Activated naive CD8-positive, alpha-beta T cell treated with anti-CD3 and anti-CD28 coated beads, Interleukin-2, amount 10 ng/mL, durations not matched to agents 7 days and 5 days (primary cell): ENCODE measurements at places on chromosomes 13 and 19.

- H3K4me3 ChIP-seq: no peak overlapping the region
- no peaks in the 10 kb centered on the region for H3K36me3 ChIP-seq
- H3K4me1 ChIP-seq: no peaks in the 10 kb centered on the region
- DNase-seq: no peak
Measured at GRCh38 chr13:113138792-113139551, 16.4 kb downstream of the F10 start.

DNA sequence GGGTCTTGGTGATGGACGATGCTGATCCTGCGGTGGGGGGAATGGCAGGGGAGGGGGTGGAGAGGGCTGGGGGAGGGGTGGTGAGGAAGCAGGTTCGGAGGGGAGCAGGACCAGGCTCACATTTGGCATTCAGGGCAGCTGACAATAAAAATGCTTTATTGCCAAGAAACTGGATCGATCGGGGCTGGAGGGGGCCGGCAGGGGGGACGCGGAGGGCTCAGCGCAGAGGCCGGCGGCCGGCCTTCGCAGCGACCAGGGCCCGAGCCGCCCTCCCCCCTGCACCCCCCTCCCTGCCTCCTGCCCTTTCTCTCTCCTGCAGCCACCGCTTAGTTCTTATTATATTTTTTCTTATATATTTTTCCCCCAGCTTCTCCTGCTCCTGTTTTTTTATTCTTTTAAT, 18.1 kb upstream of the POU2F2 start:
- peaks cover 9% of the 10 kb centered on the region for H3K27me3 ChIP-seq
- H3K4me1 ChIP-seq: peaks cover 33% of the 10 kb centered on the region
- H3K27ac ChIP-seq: no peak overlapping the region
- DNase-seq: no peak
- H3K4me3 ChIP-seq: no peak overlapping the region

DNA sequence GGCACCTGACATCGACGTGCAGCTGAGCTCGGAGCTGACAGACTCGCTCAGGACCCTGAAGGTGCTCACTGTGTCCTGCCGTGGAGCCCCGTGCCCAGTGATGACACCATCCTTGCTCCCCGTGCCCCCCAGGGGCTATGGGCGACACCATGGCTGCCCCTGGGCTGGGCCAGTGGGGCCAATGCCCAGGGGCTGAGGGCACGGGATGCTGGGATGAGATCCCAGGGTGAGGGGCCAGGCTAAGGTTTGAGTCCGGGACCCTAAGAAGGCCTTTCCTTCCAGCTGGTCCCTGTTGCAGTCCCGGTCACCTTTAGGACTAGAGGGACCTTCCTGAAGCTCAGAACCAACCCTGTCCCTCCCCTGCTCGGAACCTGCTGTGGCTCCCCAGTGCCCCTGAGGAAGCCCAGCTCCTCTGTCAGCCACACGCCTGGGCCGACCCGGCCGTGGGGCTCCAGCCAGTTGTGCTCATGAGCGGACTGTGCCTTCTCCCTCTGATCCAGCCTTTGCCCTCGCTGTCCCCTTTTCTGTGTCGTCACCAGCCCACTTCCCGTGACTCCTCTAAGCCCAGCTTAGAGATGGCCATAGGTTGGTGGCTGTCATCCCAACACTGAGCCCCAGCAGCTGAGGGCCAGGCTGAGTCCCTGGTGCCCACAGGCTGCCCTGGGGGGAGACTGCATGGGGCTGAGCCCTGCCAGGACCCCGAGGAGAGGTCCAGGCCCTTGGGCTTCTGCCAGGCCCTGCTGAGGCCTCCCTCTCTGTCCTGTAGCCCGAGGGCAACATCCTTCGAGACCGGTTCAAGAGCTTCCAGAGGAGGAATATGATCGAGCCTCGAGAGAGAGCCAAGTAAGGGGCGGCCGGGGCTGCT, 10.6 kb downstream of the NOP53 start:
- H3K4me1 ChIP-seq: peaks cover 22% of the 10 kb centered on the region
- no peak overlapping the region for H3K4me3 ChIP-seq
- H3K36me3 ChIP-seq: peaks cover 31% of the 10 kb centered on the region
- no peak overlapping the region for H3K27ac ChIP-seq

DNA sequence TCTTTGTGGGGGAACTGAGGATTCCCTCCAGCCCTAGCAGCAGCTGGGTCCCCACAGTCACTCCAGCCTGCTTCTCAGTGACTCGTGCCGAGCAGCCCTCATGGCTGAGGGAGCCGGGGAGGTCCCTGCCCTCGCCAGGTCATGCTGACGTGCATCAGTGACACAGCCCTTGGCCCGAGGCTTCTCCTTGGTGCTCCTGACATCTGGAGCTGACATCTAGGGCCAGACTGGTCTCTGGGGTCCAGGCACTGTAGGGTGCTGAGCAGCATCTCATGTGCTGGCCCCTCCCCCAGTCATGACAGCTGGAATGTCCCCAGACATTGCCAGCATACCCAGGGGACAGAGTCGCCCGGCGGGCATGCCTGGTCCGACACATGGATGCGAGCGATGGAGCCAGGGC, 14.4 kb downstream of the COMP start:
- H3K36me3 ChIP-seq: no peaks in the 10 kb centered on the region
- DNase-seq: no peak
- no peak overlapping the region for H3K27ac ChIP-seq
- H3K4me3 ChIP-seq: no peak overlapping the region
- peaks cover 1% of the 10 kb centered on the region for H3K27me3 ChIP-seq
- peaks cover 4% of the 10 kb centered on the region for H3K4me1 ChIP-seq

- H3K27ac ChIP-seq: peak overlapping the region; percentile 79
- DNase-seq: no peak
- peaks cover 5% of the 10 kb centered on the region for H3K36me3 ChIP-seq
- peak overlapping the region; percentile 89 for H3K4me3 ChIP-seq
- H3K27me3 ChIP-seq: peaks cover 13% of the 10 kb centered on the region
Measured at GRCh38 chr19:10422046-10422461, 1.7 kb downstream of the PDE4A start.

- H3K27ac ChIP-seq: no peak overlapping the region
- H3K4me1 ChIP-seq: peaks cover 3% of the 10 kb centered on the region
- no peak for DNase-seq
- peaks cover 1% of the 10 kb centered on the region for H3K36me3 ChIP-seq
- H3K27me3 ChIP-seq: no peaks in the 10 kb centered on the region
Measured at GRCh38 chr19:48461651-48461981, 6.2 kb downstream of the KCNJ14 start.

GRCh38 chr19:7869453-7869909, 4.7 kb downstream of the PRR36 start:
- peak overlapping the region; percentile 71 for H3K4me3 ChIP-seq
- H3K27ac ChIP-seq: peak overlapping the region; percentile 69
- DNase-seq: peak; percentile 89
- no peaks in the 10 kb centered on the region for H3K36me3 ChIP-seq
- H3K4me1 ChIP-seq: peaks cover 29% of the 10 kb centered on the region

DNA sequence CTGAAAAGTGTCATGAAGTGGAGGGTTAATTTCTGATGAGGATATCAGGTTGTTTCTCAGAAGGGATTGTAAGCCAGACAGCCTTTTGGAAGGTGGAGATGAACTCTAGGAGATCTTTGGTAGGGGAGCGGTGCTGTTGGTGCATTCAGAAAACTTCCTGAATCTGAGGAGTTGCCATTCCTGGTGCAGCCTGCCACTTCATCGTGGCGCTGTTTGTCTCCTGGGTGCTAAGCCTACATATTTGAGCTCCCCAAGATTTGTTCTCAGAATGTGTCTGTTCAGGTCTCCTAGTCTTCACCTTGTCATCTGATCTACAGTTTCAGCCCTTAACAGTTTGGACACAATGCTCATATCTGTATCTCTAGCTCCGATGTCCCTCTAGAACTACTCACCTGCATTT, 285.6 kb downstream of the MTUS2 start:
- H3K36me3 ChIP-seq: no peaks in the 10 kb centered on the region
- peaks cover 2% of the 10 kb centered on the region for H3K27me3 ChIP-seq
- DNase-seq: no peak
- H3K4me1 ChIP-seq: no peaks in the 10 kb centered on the region

- peaks cover 39% of the 10 kb centered on the region for H3K4me1 ChIP-seq
- H3K4me3 ChIP-seq: peak overlapping the region; percentile 62
- H3K27me3 ChIP-seq: no peaks in the 10 kb centered on the region
- H3K36me3 ChIP-seq: peaks cover 19% of the 10 kb centered on the region
- no peak for DNase-seq
Measured at GRCh38 chr13:73943137-73943964, 190.9 kb downstream of the KLF12 start.

DNA sequence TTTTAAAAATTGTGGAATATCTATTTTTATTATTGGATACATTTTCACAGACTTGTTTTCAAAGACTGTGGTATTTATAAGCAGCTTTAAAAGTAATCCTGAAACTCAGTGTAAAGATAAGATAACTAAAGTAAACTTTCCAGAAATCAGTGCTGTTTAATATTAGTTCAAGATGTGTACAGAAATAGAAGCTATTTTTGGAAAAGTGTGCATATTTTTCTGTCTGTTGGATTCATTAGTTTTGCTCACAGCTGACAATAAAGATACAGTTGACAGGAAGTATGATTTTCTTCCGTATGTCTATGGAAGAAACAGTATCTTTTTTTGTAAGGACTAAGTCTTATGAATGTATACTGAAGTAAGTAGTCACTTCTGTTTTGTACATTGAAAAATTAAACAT, 85.9 kb downstream of the GJA3 start:
- no peaks in the 10 kb centered on the region for H3K27me3 ChIP-seq
- H3K36me3 ChIP-seq: peaks cover 17% of the 10 kb centered on the region

DNA sequence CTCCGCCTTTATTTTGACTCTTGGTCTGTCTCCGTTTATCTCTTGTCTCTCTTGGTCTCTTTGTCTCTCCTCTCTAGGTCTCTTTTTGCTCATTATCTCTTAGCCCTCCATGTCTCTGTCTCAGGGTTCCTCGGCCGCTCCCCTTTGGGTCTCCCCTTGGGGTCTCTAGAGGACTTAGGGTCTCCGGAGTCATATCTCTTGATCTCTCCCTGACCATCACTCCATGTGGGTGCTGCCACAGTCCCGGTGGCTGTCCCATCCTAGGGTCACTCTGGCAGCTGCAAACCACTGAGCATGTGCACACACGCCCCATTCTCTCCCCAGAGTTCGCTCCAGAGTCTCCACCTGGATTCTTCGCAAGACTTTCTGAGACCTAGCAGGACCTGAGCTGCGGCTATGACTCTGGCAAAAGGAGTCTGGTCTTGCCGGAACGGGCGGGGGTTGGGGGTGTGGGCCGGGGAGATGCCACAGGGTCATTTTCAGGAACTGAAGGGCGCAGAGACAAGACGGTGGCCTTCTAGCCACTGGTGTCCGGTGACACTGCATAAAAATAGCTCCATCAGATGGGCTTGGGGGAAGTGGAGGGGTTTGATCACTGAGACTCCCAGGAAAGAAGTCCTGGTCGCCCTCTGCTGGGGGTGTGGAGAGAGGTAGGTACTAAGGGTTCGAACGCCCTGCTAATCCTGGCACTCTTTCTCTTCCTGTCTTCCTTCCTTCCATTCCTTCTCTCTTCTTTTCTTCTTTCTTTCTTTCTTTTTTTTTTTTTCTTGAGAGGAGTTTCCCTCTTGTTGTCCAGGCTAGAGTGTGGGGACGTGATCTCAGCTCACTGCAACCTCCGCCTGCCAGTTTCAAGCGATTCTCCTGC, 1.2 kb upstream of the KCNA7 start:
- peaks cover 6% of the 10 kb centered on the region for H3K4me1 ChIP-seq
- DNase-seq: no peak
- H3K4me3 ChIP-seq: peak overlapping the region; percentile 45
- H3K36me3 ChIP-seq: peaks cover 2% of the 10 kb centered on the region
- peaks cover 47% of the 10 kb centered on the region for H3K27me3 ChIP-seq
